M059J (cell line): ENCODE measurements at places on chromosomes 12 and 14.

GRCh38 chr12:123961585-123962345 lies 10.9 kb downstream of the CCDC92 start:
- DNase-seq: no peak

GRCh38 chr12:57157588-57158173 lies 10.3 kb upstream of the LRP1-AS start:
- DNase-seq: no peak

DNA sequence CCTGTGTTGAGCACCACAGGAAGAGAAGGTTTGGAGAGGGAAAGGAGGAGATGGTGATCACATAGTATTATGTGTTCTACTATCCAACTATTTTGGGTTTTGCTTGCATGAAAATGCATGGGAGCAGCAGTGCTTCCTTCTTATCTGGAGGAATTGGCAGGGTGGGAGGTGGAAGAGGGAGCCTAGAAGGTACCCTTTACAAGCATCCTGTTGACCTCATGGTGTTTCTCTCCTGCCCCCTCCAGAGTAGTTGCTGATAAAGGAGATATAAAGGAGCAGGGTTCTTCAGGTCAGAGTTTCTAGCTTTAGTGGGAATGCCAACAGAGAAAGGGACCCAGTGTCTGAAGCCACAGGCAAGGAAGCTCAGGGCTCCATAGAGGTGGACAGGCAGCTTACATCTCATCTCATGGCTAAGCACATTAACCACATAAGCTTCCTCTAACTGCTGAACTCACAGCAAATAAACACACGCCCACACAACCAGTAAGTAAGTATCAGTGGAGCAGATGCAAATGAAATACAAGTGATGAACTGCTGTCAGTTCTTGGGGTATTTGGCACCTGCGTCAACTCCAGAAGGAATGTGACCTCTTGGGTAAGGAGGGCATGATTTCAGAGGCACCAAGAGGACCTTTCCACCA lies 174.2 kb upstream of the SLC38A2 start:
- peak; percentile 65 for DNase-seq

- DNase-seq: no peak
Measured at GRCh38 chr14:51630987-51631386, 20.7 kb upstream of the FRMD6 start.

GRCh38 chr12:25570418-25570817 lies 17.3 kb upstream of the LMNTD1 start:
- no peak for DNase-seq

DNA sequence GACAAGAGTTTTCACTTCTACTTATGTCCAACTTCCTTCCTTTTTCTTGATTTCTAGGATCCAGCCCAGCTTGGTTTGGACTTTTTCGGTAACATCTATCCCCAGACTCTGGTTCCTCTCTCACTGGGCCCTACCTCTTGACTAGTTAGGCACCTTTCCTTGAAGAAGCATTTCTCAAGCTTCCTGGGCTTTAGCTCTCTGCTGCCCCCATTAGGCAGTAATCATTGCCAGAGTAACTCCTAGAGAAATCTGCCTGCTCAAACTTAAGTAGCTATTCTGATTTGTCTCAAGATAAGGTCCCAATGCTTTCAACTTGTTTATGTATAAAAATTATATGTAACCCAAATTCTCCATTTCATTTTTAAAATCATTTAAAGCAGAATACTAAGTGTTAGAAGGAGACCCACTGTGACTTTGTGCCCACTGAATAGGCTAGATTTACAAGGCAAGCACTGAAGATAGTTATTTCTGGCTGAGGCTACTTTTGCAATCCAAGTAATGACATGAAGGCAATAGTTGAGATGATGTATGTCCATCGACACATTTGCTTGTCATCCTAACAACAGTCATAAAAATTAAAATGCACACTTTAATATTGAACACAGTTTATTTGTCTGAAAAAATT lies 275.0 kb upstream of the G2E3 start:
- DNase-seq: peak; percentile 63

DNA sequence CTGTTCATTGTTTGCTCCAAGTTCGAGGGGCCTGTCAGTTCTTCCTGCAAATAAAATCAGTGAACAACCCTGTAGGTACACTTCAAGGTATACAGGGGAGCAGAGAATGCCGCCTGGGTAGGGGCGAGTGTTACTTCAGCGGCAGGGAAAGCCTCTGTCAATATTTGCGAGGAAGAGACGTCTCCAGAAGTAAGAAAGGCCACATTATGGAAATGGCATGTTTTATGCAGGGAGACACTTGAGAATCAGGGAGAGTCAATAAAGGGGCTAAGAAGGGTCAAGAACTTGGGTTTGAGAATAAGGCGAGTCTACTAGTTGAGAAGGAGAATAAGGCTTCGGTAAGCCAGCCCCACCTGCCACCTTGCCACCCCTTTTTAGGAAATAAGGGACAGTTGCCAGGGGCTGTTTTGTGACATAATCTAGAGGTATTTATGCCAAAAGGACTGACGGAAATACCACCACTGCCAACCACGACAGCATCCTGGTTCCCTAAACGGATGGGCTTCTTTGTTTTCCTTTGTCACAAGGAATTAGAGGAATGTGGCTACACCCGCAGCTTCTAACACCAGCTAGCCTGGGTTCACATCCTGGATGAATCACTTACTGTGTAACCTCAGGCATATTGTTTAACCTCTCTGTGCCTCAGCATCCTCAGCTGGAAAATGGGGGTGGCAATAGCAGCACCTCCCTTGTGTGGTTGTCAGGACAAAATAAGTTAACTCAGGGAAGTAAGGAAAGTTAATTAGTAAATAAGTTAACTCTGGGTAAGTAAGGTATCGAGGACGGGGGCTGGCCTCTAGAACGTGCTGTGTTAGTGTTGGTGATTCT lies 67.7 kb downstream of the EID3 start:
- DNase-seq: peak; percentile 92

DNA sequence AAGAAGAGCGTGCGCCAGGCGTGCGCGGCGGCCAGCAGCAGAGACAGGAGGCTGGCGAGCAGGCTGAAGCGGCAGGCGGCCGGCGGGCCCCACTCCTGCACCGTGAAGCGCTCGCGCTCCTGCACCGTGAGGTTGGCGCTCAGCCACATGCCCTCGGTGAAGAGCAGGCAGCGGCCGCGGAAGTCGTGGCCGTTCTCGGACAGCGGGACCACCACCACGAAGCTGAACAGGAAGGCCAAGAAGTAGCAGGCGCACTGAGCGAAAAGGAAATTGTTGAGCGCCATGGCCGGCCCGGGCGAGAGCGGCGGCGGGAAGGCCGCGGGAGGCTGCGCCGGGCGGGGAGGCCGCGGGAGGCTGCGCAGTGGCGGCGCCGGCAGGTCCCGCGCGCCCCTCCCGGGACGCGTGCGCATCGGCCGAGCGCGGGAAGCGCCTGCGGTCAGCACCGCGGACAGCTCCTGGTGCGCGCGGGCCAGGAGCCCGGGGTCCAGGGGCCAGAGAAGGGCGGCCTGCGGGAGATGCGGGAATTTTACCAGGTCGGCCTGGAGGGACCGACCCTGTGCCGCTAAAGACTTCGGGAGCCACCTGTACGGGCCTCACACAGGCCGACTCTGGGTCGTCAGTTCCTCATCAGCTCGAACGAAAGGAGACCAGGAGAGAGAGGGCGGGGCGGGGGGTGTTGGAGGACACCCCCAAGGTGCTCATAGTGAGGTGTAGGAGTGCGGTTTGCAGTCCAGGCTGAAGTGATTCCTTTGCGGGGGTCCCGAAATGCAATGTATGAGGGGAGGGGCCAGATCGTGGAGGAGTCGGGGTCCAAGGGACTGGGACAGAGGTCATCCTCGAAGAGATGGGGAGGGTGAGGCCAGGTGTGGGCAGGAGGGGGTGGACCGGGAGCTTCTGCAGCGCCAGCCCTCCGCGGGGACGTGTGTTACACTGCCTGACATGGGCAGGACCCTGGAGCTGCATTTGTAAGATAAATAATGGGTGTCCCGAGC lies at the start of gene TMEM179:
TSS of gene TMEM179 (minus strand) at position 315 of the 992 bp plus-strand sequence. CDS start at position 284, 31 bp downstream.
- DNase-seq: peak; percentile 10

- no peak for DNase-seq
Measured at GRCh38 chr12:83168751-83169150, 482.0 kb downstream of the TMTC2 start.

DNA sequence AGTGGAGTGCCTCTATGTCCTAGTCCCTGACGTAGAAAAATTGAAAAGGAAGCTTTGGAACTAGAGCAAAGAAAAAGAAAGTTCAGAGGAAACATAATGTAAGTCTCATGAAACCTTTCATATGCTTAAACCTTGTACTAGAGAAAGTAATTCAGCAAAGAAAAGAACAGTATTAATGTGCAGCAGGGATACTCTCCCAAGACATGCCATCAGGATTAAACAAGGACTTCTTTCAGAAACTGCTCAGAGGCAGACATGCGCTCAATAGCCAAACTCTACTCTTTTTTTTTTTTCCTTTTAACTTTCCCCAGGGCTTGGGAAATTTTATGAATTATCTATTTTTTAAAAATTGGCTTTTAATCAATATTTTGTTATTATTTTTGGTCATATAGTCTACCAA lies 7.1 kb upstream of the ASB8 start:
- DNase-seq: no peak

- no peak for DNase-seq
Measured at GRCh38 chr12:106865683-106866082, 90.0 kb upstream of the TMEM263 start.

GRCh38 chr12:120079411-120080400 lies 36.8 kb downstream of the RAB35 start:
- DNase-seq: peak; percentile 37

GRCh38 chr14:57495416-57495815 lies 1.8 kb upstream of the CCDC198 start:
- no peak for DNase-seq

DNA sequence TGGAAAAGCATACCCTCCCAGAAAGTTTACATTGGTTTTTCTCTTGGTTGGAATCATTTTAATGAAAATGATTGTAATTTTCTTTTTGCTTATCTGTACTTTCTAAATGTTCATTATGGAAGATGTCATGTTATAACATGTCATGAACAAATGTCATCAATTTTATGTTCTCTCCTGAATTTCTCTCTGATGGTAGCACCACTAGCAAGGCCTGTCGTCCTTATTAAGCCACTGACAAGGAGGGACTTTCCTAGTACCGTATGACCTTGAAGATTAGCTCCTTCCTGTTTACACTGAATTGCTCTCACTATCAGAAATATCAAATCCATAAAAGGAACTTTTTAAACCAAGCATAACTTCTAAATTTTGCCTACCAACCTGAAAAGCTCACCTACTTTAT lies 99.0 kb downstream of the ESR2 start:
- no peak for DNase-seq

DNA sequence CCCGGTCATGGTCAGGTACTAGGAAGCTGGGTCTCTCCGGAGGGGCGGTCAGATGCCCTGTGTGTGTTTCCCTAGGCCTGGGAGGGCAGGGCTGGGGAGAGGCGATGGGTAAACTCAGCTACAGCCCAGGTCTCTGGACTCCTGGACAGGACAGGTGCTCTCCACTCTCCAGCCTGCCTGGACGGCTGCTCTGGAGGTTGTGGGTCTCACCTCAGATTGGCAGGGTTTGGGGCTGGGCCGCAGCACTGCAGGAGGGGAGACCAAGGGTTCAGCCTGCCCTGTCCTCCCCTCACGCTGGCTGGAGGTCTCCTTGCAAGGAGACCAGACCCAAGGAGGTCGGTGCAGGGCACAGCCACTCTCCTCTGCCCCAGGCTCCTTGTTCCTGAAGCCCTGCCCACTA lies 7.8 kb downstream of the KRT80 start:
- DNase-seq: no peak

DNA sequence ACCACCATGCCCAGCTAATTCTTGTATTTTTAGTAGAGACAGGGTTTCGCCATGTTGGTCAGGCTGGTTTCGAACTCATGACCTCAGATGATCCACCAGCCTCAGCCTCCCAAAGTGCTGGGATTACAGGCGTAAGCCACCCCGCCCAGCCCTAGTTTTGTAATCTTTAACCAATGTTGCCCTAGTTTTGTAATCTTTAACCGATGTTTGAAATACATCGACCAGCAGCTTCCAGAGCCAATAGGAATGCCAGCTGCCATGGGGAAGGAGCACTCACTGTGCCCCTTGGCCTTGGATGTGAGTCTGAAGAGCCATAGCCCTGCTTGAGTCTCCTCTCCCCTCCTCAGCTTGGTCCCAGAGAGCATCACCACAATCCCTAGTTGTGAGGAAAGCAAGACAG lies 209.3 kb upstream of the RGS6 start:
- no peak for DNase-seq

DNA sequence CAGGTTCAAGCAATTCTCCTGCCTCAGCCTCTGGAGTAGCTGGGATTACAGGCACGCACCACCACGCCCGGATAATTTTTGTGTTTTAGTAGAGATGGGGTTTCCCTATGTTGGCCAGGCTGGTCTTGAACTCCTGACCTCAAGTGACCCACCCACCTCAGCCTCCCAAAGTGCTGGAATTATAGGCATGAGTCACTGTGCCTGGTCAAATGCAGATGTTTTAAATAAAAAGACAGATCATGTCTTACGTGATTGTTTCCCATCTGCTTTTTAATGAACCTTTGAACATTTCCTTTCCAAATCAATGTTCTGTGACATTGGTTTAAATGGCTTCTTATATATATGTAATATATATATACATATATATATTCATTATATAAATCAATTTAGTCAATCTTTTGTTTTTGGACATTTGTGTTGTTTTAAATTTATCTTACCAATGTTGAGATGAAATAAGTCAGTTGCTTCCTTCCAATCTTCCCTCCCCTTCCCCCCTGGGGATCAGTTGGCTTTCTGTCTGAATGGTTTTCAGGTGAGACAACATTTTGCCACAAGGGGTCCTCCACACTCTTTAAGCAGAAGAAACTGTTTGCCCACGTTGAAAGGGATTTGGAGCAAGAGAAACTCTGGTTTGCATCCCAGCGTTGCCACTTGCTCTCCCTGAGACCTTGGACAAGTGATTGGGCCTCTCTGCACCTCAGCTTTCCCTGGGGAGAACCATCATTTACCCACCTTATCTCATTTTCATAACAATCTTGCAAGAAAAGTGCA lies 47.6 kb upstream of the RBM19 start:
- DNase-seq: peak; percentile 23

- peak; percentile 34 for DNase-seq
Measured at GRCh38 chr12:80443974-80444666, at the start of gene PTPRQ. TSS of gene PTPRQ (plus strand) at chr12:80444235. CDS start at chr12:80444346, 111 bp downstream.

- DNase-seq: no peak
Measured at GRCh38 chr12:103128862-103129501, 171.5 kb downstream of the ASCL1 start.

GRCh38 chr12:50992819-50993218 lies 33.4 kb downstream of the SLC11A2 start:
- no peak for DNase-seq

- DNase-seq: no peak
Measured at GRCh38 chr14:56889705-56890104, 79.4 kb upstream of the OTX2 start.

GRCh38 chr14:71478542-71478941 lies 453.7 kb upstream of the RGS6 start:
- DNase-seq: peak; percentile 58

- no peak for DNase-seq
Measured at GRCh38 chr14:63996625-63997220, 143.9 kb downstream of the SYNE2 start.
